Activated T-helper 1 cell treated with anti-CD3 and anti-CD28 coated beads, Interleukin-12 subunit alpha, Interleukin-12 subunit beta, Interleukin-2, Interleukin-4 antibody, amounts not matched to agents 30 ng/mL and 10 ng/mL and 1 ng/mL, durations not matched to agents 14 hours and 24 hours and 36 hours (primary cell): ENCODE measurements at places on chromosomes 7 and 10.

- no peak for DNase-seq
Measured at GRCh38 chr10:119531067-119531466, 11.5 kb downstream of the RGS10 start.

GRCh38 chr10:113444766-113445365 is 108.0 kb upstream of the HABP2 start:
- DNase-seq, result no peak

DNA sequence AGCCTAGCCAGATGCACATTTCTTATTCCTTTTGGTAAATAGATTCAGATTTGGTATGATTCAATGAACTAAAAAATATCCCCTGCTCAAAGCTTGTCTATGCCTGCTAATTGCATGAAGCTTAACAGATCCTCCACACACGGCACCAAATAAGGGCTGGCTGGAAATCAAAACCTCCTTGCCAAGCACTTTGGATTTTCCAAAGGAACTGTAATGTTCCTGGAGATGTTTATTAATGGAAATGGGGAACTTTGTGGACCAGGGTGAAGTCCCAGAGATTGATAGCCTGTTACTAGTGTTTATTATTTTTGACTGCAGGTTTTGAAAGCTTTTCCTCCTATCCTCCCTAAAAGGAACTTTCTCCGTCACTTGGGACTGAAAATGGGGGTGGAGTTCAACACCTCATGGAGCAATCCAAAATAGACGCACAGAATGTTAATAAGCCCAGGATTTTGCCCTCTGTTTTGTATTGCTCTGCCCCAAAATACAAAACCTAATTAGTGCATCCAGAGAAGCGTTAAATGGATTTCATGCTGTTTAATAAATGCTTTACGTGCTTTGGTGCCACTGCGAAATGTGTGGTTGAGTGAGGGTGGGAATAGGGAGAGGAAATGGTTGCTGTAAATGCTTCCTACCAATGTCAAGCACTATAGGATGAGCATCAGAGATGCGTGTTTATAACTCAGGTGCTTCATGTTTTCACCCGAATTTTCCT is 1027.7 kb downstream of the LRMDA start:
- no peak for DNase-seq

GRCh38 chr10:78272329-78272728 is 238.7 kb downstream of the RPS24 start:
- DNase-seq, result no peak

DNA sequence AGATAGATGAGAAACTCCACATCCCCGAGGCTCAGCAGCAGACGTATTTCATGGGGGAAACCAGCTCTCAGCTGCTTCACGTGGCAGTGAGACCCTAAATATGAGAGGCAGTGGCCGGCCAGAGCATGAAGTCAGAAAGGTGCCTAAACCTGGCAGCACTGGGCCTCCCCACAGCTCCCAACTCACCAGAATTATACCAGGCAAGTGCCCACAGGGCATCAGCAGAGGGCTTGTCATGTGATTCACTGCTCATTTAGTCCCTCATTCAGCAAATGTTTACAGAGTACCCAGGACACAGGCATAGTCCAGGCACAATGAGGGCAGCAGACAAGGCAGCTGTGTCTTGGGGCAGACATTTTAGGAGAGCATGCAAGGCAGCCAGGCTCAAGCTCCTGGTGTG is 212.6 kb downstream of the PTPRN2 start:
- DNase-seq, result no peak

DNA sequence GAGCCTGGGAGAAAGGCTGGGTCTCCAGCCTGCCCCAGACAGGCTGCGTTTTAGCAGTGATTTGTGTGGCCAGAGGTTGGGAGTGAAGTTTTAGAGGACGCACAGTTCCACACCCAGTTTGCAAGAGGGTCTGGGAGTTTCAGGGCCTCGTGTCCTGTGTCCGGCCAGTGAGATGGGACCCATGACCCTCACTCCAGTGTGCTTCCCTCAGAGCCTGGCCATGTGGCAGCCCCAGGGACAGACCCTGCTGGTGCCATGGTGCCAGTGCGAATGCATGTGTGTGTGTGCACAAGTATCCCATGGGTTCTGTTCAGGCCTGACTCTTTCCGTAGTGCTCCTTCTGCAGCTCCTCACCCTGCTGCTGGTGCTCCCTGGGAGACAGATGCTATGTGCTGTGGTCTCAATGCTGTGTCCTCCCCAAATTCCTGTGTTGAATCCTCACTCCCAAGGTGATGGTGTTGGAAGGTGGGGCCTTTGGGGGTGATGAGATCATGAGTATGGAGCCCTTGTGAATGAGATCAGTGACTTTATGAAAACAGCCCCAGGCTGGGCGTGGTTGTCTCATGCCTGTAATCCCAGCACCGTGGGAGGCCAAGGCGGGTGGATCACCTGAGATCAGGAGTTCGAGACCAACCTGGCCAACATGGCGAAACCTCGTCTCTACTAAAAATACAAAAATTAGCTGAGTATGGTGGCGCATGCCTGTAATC is 16.5 kb downstream of the ECHDC3 start:
- DNase-seq, result no peak

GRCh38 chr10:107072786-107073185 is 91.7 kb downstream of the SORCS1 start:
- no peak for DNase-seq

GRCh38 chr7:36683695-36684357 is 40.5 kb downstream of the AOAH start:
- no peak for DNase-seq

GRCh38 chr7:7869036-7869435 is 99.6 kb upstream of the GLCCI1 start:
- DNase-seq, result no peak

GRCh38 chr10:94172332-94172731 is 178.6 kb downstream of the PLCE1 start:
- no peak for DNase-seq

GRCh38 chr10:75407713-75408508 is 6.3 kb upstream of the ZNF503 start:
- DNase-seq, result no peak

GRCh38 chr7:44276571-44277221 is 48.7 kb downstream of the CAMK2B start:
- DNase-seq, result no peak

DNA sequence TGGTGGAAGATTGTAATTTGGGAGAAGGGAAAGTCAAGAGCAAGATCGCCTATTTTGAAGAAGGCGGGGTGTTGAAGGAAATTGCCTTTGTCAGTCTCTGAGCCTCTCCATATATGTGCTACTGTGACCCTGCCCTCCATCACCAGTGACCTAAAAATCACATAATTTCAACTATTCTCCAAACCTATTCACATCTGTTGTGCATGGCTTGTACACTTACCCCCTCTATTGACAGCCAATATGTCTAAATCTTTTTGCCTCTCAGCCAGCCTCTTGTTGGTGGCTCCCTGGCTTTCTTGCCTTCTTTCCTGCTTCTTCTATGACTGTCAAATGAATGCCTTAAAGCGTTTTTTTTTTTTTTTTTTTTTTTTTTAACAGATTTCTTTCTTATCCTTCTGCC is 295.6 kb downstream of the AUTS2 start:
- DNase-seq, result no peak

GRCh38 chr7:5997210-5997808 is 11.5 kb downstream of the PMS2 start:
- DNase-seq, result no peak

DNA sequence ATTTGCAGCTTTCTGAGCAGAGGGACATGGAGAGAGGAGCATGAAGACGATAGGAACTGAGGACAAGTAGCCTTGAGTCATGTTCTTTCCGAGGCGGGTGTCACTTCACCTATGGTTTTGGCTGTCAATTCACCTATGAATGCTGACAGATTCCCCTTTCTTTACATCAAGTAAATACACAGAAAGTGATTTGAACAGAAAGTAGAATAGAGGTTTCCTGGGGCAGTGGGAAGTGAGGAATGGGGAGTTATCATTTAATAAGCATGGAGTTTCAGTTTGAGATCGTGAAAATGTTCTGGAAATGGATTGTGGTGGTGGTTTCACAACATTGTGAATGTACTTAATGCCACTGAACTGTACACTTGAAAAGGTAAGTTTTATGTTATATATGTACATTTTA is 138.4 kb upstream of the MDFIC start:
- DNase-seq, result no peak

GRCh38 chr7:31991846-31992245 is 78.4 kb downstream of the PDE1C start:
- no peak for DNase-seq

DNA sequence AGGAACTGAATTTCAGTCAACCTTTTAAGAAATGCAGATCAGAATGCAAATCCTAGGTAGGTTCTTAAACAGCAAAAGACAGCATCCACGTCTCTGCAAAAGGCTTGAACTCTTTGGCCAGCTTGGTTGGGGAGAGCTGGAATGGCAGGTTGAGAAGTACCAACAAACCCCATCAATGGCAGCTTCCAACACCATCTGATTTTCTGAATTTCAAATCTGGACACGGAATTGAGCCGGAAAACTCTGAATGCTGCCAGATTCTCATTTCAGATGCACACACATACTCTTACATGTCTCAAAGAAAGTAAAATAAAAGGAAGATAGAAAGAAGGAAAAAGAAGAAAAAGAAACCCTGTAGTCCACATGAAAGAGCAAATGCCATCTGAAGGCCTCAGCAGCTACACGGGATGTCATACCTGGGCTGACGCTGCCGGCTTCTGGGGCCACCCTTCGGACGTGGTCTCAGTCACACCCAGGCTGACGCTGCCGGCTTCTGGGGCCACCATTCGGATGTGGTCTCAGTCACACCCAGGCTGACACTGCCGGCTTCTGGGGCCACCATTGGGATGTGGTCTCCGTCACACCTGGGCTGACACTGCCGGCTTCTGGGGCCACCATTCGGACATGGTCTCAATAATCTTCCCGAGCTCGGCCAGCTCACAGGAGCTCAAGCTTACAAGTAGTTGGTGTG is 165.3 kb downstream of the PTPRN2 start:
- DNase-seq, result no peak

GRCh38 chr10:5654218-5654755 is 12.1 kb downstream of the ASB13 start:
- DNase-seq, result no peak

DNA sequence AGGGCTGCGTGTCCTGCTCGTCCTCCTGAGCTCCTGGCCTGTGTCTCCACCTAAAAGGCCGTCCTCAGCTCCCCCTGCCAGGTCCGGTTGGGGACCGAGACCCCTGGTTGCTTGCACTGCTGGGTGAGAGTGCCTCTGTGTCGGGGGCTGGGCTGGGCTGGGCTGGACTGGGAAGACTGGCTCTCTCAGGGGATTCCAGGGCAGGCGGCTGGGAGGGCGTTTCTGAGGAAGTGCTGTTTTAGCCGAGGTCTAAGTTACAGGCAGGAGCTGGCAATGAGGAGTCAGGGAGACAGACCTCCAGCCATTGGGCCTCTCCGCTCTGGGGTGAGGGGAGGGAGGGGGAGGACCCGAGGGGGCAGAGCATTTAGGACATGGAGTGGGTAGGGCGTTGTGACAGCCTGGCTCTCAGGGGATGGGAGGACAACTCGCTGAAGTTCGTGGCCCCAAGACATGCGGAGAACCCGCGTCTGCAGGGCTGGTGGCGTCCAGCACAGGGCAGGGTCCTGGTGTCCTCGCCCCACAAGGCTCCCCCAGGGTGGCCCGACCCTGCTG is 20.9 kb downstream of the FOXK1 start:
- no peak for DNase-seq

GRCh38 chr10:59631882-59632807 is 77.5 kb downstream of the SLC16A9 start:
- no peak for DNase-seq

DNA sequence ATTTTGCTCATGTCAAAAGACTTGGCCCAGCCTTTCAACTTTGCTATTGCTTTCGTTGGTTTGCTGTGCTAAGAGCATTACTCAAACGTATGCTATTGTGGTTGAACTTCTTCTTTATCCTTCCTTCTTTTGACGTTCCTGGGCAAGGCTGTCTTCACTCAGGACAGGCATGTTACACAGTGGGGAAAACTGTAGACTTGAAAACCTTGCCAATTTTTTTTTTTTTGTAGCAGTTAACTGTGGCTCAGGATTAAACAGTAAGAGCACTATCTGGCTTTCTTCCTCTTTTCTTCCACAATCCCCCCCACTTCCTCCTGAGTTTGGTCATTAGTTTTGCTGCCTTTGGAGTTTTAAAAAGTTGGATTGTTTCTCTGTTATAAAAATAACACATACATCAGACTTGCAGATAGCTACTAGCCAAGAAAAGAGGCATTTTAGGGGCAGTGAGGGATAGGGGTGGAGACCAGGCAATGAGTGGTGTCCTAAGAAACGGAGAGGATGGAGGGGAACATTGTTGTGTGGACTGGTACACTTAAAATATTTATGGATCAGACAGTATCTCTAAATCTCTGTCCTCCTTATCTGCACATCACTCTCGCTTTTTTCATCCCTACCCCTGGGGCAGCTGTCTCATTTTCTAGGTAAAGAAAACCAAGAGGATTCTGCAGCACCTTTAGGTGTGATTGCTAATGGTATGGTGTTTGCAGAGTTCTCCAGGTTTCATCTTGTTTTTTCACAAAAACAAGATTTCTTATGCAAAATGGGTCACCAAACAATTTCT is 181.7 kb downstream of the LRMDA start:
- DNase-seq, result no peak

- no peak for DNase-seq
Measured at GRCh38 chr7:159192725-159193453, 48.2 kb upstream of the VIPR2 start.

- no peak for DNase-seq
Measured at GRCh38 chr10:17548162-17548561, 69.0 kb downstream of the HACD1 start.

- DNase-seq, result no peak
Measured at GRCh38 chr10:97498841-97499560, at the start of gene UBTD1. UBTD1 (plus strand) TSS chr10:97498924; CDS start chr10:97499204, 280 bp downstream.

GRCh38 chr10:3765146-3765545 is 19.9 kb downstream of the KLF6 start:
- DNase-seq, result peak; percentile 63

- DNase-seq, result no peak
Measured at GRCh38 chr10:81784111-81784597, 90.8 kb upstream of the NRG3 start.

GRCh38 chr7:113460067-113460466 is 341.7 kb upstream of the SMIM30 start:
- no peak for DNase-seq

DNA sequence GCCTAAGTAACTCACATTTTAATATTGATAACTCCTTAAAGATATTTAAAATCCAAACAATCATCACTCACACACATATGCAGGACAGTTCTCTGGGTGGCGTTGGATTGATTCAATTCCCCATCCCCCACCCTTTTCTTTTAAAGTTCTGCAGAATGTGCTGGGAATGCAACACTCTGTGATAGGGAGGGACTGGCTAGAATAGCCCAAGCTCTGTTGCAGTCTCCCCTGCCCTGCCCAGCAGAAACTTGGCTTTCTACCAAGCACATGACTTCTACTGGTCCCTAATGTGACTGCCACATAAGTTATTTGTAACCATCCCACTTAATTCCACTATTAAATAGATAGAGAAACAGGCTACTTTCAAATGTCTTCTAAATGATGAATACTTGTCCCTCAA is 55.2 kb downstream of the TWIST1 start:
- DNase-seq, result no peak

GRCh38 chr7:20347680-20348079 is 17.0 kb downstream of the ITGB8 start:
- no peak for DNase-seq

DNA sequence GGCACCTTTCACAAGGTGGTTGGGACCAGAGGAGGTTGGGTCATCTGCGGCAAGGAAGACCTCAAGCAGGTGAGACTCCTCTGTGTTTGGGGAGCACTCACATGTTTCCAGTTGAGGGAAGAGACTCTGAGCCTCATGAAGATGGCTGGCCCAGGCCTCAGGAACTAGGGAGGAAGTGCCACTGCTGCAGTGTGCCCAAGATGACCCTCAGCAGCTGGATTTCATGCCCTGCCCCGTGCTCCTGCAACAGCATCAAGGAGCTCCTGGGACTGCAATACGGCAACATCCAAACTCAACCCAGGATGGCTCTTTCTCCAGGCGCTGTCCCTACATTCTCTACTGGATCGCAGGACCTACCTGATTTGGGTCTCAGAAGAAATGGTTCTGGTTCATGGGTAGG is 73.8 kb downstream of the GOLGA7B start:
- no peak for DNase-seq
